ENCODE measurements at places on chromosomes 13 and 19. TPM values are rescaled to one million over a fixed set of nuclear protein-coding genes. Genes with fewer than 3 reads are reported as not detected.

Gene LYPD5
- 1.0 TPM for total RNA-seq

Gene LIN37
- 12.7 TPM for total RNA-seq

Gene TNNI3
- 1.2 TPM for total RNA-seq

Gene MCF2L
- 25.4 TPM for total RNA-seq

Gene MBD3L3
- total RNA-seq, result not detected

Gene NTN5
- not detected for total RNA-seq

Gene SLC6A16
- 0.11 TPM for total RNA-seq

Gene YJEFN3
- 8.1 TPM for total RNA-seq

Gene RFPL4AL1
- total RNA-seq, result not detected

Gene PEAK3
- not detected for total RNA-seq

Gene ZNF296
- 0.82 TPM for total RNA-seq

All from A375 (cell line).